ENCODE measurements at places on chromosomes 5 and 9. TPM values are rescaled to one million over a fixed set of nuclear protein-coding genes. Genes with fewer than 3 reads are reported as not detected.

DNA sequence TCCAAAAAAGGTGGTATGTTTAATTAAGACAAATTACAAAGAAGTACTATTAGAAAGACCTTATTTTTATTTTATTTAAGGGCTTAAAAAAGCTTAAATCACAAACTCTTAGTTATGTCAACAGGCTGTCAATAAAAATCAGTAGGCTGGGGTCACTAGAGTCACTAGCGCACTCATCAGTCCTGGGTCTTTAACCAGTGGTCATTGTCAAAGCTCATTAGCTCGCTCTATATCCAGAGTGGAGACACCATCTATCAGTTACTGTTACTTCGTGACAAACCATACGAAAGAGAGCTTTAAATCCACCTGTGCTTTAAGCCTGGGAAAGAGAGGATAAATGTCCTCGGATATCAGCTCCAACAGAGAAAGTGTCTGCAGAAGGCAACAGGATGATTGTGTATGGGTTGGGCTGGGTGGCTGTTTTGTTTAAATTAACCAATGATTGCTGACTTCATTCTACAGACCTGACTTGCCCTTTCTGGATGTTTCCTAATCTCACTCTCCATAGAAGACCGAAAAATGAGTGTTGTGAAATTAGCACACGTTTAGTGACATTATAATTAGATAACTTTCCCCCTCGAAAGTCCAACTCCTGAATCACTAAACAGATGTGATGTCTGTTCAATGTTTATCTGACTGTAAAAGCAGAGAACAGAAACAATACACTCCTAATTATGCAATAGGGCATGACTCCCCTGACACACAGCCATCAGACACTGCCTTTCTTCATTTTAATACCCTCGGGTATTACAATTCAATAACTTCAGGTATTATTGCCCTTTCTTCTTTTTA lies 123.6 kb upstream of the TNPO1 start:
- no peak for DNase-seq

DNA sequence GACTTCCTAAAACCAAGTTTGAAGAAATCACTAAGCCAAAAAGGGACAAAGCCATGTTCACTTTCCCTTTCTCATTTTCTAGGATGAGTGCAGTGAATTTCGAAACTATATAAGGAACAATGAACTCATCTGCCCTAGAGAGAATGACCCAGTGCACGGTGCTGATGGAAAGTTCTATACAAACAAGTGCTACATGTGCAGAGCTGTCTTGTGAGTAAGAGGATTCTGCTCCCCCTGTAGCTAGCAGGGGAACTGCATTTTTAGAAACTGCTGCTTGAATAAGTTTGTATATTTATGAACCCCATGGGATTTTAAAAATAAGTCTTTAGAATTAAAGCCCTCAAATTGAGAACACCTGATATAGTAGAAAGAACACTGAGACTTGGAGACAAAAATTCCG lies 42.7 kb upstream of the SPINK14 start:
- no peak for DNase-seq

DNA sequence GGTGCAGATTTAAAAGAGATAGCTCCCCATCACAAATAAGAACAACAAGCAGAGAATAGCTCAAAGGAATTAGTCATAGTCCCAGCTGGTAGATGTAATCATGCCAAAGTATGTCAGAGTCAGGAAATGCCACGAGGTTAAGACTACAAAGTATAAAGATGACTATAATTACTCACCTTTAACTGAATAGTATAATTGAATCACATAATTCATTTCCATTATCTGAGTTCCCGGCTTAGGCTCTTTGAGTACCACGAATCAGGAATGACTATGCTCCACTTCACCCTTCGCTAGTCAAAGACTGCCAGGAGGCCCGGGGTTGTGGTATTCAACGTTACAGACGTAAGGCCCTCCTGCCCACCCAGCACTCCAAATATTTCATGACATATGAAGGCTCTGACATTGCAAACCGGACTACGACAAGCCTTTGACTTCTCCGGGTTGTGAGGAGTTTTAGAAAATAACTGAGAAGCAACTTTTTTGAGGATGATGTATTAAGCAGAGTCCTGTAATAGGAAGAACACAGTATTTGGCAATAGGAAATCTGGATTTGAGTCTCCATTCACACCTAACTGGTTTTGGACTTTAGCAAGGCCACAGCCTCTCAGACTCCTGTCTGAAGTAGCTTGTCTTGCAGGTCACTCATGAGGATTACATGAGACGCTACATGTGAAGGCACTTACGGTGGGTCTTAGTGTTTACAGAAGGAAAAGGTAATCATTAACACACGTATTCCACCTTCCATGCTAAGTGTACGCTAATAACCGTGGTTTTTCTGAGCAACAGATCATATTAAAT lies 64.6 kb downstream of the ENC1 start:
- no peak for DNase-seq

DNA sequence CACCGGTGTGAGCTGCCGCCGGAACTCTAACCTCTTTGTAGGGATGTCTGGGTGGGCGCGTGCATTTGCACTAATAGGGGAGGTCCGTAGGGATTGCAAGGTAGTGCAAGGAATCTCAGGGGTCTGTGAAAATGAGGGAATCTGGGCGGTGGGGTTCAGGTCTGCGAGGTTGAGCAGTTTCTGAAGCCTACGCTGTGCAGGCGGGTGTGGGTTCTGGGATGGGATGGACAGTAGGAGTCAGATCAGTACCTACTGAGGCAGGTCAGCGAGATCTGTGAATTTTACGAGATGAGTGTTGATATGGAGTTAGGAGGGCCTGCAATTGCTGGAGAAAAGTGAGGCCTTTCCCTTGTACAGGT lies 856 bp upstream of the ATOSB start:
- DNase-seq: no peak

DNA sequence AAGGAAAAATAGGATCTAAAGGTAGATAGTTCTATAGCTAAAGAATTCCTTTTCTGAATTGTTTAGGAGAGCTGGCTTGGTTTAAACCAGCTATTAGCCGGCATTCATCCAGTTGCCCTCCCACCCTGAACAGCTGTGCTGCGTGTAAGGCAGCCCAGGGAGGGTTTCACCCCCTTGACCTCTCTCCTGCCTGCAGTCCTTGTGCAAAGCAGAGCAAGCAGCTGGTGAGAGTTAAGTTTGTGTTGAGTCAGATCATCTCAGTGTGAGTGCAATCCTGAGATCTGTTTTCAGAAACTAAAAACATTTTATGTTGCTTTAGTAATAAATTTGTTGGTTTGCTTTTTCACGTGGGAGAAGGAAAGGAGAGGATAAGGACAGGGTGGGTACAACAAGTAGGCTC lies 13.0 kb downstream of the SLC25A25 start:
- DNase-seq: no peak

GRCh38 chr9:130193531-130194377 lies 21.6 kb downstream of the NCS1 start:
- no peak for DNase-seq

- DNase-seq: no peak
Observed at GRCh38 chr5:163586531-163586956, 81.1 kb downstream of the MAT2B start.

DNA sequence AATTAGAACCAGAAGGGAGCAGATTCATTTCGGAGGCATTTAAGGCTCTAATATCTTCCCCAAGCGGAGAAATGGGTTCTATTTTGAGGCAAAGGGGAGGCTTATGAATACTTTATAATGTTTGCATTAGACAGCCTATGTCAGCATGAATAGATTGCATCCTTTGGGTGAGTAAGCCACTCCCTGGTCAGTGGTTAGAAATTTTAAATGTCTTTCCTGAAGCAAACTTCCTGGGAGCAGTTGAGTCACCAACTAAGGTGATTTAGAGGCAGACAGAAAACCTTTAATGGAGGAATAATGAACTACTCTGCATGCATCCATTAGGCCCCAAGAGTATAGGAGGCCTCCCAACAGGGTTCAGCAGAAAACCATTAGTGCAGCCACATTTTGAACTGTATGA lies 204.9 kb downstream of the ELAVL2 start:
- DNase-seq: no peak

DNA sequence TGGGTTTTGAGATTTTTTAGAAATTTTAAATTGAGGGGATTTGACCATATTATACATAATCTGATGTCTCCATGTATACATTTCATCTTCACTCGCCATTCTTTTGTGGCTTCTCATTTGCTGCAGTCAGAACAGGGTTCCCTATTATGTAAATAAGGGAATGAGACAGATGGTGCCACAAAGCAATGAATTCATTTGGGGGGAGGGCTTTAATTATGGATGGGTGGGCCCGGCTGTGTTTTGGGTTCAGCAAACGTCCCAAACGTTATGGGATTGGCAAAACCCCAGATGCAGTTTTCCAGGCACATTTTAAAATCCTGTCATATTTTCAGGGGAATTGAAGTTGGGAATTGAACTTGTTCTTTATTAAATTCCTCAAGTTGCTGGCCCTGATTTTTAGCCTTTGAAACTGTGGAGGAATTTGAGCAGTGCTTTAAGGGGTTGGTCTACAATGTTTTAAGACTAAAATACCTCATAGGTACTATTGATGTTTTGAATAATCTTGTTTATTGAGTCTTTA lies 558.5 kb upstream of the ZNF462 start:
- no peak for DNase-seq

GRCh38 chr9:105232207-105232606 lies 12.2 kb upstream of the SLC44A1 start:
- DNase-seq: no peak

ATOX1 gene
- 93.9 TPM for total RNA-seq

SYK gene
- total RNA-seq: 31.6 TPM

TXNDC8 gene
- not detected for total RNA-seq

PCDHGB2 gene
- total RNA-seq: 4.7 TPM

TMEM232 gene
- total RNA-seq: 0.76 TPM

SLC9A3 gene
- total RNA-seq: 4.7 TPM

Data from suprapubic skin (tissue), 4 donors.